CD8-positive, alpha-beta memory T cell (primary cell): ENCODE measurements at places on chromosomes 1 and 21.

- no peak for DNase-seq
- H3K27me3 ChIP-seq, result no peaks in the 10 kb centered on the region
Observed at GRCh38 chr1:54212872-54213271, 12.9 kb downstream of the MRPL37 start.

DNA sequence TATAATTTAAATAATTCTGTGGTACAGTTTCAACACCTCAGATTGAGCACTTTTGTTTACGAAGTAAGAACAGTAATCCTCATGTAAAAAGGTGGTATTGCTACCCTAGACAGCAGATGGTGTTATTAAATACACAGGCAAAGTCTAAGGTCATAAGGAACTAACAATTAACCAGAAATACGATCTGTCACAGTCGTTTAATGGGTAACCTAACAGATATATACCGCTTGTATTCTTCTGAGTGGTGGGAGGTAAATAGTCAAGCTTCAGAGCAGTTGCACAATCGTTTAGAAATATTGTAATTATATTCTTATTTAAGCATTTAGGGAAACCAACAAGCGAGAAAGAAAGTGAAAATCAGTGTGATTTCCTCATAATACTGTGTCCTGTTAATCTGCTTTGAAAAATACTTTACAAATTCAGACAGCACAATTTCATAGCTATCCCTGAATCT, 9.8 kb upstream of the IRF2BP2 start:
- no peaks in the 10 kb centered on the region for H3K4me1 ChIP-seq
- H3K27me3 ChIP-seq, result no peaks in the 10 kb centered on the region
- H3K4me3 ChIP-seq, result no peak overlapping the region
- no peak for DNase-seq

GRCh38 chr21:27719226-27719625, 752.3 kb upstream of the ADAMTS5 start:
- DNase-seq, result no peak
- no peaks in the 10 kb centered on the region for H3K36me3 ChIP-seq
- no peak overlapping the region for H3K27ac ChIP-seq
- H3K4me1 ChIP-seq, result no peaks in the 10 kb centered on the region
- no peaks in the 10 kb centered on the region for H3K27me3 ChIP-seq

DNA sequence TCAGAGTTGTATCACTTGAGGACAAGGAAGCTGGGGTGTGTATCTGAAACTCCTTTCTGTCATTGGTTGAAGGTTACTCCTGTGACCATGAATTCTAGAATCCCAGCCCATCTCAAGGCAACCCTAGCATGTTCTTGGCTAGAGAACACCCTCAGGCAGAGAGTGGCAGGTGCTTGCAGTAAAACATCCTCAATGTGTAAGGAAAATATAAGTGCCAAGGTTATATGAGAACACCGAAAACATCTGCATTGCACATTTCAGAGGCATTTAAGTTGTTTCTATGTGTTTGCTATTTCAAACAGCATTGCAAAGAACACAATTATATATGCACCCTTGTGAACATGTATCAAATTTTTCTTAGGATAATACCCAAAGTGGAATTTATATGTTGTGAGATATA, 471.9 kb downstream of the USP25 start:
- H3K27me3 ChIP-seq, result no peaks in the 10 kb centered on the region
- H3K4me3 ChIP-seq, result no peak overlapping the region
- no peaks in the 10 kb centered on the region for H3K4me1 ChIP-seq
- DNase-seq, result no peak

DNA sequence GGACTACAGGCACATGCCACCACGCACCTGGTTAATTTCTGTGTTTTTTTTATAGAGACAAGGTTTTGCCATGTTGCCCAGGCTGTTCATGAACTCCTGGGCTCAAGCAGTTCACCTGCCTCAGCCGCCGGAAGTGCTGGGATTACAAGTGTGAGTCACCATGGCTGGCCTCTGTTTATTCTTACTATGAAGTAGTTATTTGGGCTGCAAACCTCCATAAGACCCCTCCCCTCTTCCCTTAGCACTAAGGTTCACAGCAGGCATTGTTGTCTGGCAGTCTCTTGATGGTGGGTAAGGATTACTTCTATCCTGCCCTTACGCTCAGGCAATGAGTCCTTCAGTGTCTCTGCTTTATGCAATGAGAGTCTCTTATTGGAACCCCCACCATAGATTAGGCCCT, 51.8 kb downstream of the ANGPTL1 start:
- H3K4me1 ChIP-seq, result no peaks in the 10 kb centered on the region
- no peak for DNase-seq
- no peak overlapping the region for H3K4me3 ChIP-seq
- H3K36me3 ChIP-seq, result no peaks in the 10 kb centered on the region
- H3K27ac ChIP-seq, result no peak overlapping the region

DNA sequence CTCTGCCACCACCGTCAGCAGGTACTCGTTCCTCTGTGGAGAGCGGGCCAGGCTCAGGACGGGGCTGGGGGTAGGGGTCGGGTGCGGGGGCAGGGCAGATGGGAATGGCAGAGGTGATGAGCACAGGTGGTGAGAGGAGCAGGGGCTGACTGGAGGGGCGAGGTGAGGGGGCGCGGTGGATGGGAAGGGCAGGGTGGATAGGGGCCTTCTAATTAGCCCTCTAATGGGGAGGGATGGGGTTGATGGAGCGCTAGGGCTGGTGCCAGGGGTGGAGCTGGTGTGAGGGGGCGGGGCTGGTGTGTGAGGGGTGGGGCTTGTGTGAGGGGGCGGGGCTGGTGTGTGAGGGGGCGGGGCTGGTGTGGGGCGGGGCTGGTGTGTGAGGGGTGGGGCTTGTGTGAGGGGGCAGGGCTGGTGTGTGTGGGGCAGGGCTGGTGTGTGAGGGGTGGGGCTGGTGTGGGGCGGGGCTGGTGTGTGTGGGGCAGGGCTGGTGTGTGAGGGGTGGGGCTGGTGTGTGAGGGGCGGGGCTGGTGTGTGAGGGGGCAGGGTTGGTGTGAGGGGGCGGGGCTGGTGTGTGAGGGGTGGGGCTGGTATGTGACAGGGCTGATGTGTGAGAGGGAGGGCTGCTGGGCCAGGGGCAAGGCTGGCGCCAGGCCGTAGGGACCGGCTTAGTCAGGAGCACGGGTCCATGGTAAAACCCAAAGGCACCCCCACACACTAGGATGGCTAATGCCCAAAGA, 5.9 kb downstream of the KRTAP10-1 start:
- no peaks in the 10 kb centered on the region for H3K4me1 ChIP-seq
- no peaks in the 10 kb centered on the region for H3K36me3 ChIP-seq
- no peak overlapping the region for H3K27ac ChIP-seq
- H3K4me3 ChIP-seq, result no peak overlapping the region
- no peaks in the 10 kb centered on the region for H3K27me3 ChIP-seq

DNA sequence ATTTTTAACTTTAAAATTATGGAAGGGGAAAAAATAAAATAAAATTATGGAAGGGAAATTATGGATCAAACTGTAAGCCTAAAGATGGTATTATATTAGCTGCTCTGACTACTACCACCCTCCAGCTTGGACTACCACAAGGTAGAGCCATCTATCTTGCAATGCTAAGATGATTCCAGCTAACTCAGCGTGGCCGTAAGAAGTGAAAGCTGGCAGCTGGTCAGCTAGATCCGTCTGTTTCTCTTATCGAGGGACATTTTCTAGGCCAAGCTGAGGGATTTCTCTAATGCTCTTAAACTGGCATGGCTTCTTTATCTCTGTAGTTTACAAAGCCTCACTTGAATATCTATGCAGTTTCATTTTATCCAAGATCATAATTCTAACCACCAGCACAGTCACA, 31.5 kb downstream of the LYST start:
- no peaks in the 10 kb centered on the region for H3K36me3 ChIP-seq
- no peak overlapping the region for H3K27ac ChIP-seq
- peaks cover 6% of the 10 kb centered on the region for H3K4me1 ChIP-seq
- H3K4me3 ChIP-seq, result no peak overlapping the region
- no peaks in the 10 kb centered on the region for H3K27me3 ChIP-seq

DNA sequence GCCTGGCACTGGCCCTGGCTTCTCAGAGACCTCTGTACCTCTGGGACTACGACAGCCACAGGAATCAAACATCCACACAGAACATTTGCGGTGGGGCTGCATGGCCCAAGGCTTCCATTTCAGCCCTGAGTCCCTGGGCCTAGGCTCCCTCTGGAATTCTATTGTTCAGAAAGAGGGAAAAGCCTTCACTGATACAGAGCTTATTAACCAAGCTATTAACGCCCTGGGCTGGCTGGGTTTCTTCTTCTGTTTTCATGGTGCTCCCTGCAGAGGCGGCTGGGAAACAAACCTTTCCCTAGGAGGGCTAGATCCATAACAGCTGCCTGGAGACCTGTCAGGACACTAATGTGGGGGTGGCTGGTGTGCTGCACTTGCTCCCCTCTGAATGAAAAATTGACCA, 88.2 kb downstream of the KAZN start:
- no peak for DNase-seq
- H3K36me3 ChIP-seq, result no peaks in the 10 kb centered on the region
- H3K27me3 ChIP-seq, result no peaks in the 10 kb centered on the region
- H3K27ac ChIP-seq, result no peak overlapping the region
- no peak overlapping the region for H3K4me3 ChIP-seq

DNA sequence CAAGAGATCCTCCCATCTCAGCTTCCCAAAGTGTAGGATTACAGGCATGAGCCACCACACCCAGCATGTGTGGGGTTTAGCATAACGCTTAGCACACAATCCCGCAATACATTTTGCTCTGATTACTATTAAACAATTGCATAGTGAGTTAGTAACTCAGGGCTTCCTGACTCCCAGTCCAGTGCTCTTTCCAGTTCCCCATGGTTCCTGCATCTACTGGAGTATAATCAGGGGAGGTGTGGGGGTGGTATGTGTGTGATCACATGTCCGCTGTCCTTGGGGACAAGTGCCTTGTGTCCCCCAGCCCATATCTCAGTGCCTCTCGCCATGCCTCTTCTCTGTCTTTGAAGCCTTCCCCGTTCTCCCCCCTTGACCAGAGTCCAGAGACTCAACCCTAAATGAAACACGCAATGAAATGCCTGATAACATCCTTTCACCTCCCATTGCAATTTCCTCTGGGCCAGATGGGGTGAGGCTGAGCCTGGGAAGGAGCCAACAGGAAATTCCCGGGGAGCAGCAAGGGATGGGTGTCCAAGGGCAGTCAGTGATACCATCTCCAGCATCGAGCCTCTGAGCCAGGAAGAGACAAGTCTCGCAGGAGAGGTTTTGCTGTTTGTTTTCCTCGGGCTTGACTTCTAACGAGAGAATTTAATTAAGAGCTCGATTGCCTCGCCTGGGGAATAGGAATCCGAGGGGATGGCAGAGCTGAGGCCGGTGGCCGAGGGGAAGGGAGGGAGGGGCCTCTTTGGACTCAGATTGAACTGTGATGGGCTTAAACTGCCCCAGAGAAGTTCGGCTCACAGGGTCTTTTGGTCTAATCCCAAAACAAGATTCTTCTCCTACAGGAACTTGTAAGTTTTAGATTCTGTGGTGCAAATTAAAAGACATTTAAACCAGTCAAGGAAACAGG, 7.7 kb upstream of the HTR1D start:
- no peak overlapping the region for H3K4me3 ChIP-seq
- peaks cover 7% of the 10 kb centered on the region for H3K27me3 ChIP-seq
- H3K36me3 ChIP-seq, result no peaks in the 10 kb centered on the region
- no peak overlapping the region for H3K27ac ChIP-seq

- DNase-seq, result peak; percentile 29
- H3K27me3 ChIP-seq, result peaks cover 6% of the 10 kb centered on the region
- H3K27ac ChIP-seq, result no peak within 1 kb of the TSS
- H3K4me3 ChIP-seq, result peak within 1 kb of the TSS; percentile 19
- no peaks in the 10 kb centered on the region for H3K36me3 ChIP-seq
Observed at GRCh38 chr1:6260961-6261614, at the start of gene GPR153. TSS of gene GPR153 (minus strand) at chr1:6261098. CDS start at chr1:6254905, 6,193 bp downstream.

- DNase-seq, result no peak
- no peaks in the 10 kb centered on the region for H3K36me3 ChIP-seq
- H3K27ac ChIP-seq, result no peak overlapping the region
Observed at GRCh38 chr1:5644281-5645134, 347.7 kb downstream of the NPHP4 start.

DNA sequence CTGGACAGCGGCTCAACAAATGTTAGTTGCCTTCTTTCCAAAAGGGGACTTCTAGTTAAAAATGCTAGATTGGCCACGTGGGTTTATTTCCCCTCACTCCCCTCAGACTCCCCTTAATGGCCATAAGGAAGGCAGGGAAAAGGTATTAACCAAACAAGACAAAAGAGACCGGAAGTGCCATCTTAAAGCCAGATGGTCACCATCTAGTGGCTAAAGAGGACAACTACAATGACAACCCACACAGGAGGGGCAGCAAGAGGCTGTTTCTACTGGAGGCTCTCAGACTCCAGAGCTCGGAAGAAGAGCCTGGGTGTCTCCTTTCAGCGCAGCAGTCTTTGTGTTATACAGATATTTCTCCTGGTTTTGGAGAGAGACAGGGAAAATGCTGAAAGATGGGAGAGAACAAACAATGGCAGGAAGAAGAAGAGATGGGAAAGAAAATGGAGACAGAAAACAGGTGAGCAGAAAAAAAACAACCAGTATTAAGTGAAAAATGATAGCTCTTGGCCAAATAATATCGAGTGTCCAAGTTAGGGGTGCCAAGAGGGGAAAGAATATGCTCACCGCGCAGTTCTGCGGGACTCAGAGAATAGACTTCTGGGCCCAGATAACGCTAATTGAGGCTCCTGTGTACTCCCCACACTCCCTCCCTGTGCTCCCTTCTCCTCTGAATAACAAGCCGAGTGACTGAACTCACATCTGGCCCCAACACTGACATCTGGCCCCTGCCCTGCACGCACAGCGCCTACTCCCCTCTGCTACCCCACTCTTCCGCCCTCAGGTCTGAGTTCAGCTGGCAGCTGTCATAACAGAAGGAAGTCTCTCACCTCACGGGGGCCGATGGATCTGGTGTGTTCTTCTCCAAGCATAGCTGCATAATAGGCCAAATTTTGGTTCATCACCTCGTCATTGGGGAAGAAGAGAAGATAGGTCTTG, 9.6 kb downstream of the P3H1 start:
- no peaks in the 10 kb centered on the region for H3K4me1 ChIP-seq
- no peaks in the 10 kb centered on the region for H3K27me3 ChIP-seq
- peaks cover 49% of the 10 kb centered on the region for H3K36me3 ChIP-seq
- H3K27ac ChIP-seq, result no peak overlapping the region
- DNase-seq, result no peak

DNA sequence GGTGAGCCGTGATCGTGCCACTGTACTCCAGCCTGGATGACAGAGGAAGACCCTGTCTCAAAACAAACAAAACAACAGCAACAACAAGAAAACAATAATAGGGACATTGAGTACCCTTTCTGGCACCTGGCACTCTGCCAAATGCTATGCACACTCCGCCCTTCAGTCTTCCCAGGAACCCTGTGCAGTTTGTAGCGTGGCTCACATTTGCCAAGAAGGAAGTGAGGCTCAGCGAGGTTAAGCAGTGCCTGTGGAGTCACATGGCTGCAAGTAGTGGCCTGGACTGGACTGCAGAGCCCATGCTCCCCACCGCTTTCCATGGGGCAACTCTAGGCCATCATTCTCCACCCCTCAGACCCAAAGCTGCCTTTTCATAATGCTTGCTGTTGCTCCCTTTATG, 5.3 kb upstream of the EVA1B start:
- peaks cover 10% of the 10 kb centered on the region for H3K4me1 ChIP-seq
- DNase-seq, result no peak
- H3K36me3 ChIP-seq, result no peaks in the 10 kb centered on the region
- H3K4me3 ChIP-seq, result no peak overlapping the region
- H3K27me3 ChIP-seq, result no peaks in the 10 kb centered on the region
- no peak overlapping the region for H3K27ac ChIP-seq

- peaks cover 8% of the 10 kb centered on the region for H3K27me3 ChIP-seq
- DNase-seq, result no peak
- no peak overlapping the region for H3K27ac ChIP-seq
- H3K36me3 ChIP-seq, result no peaks in the 10 kb centered on the region
Observed at GRCh38 chr1:223482766-223483165, 89.6 kb downstream of the CCDC185 start.
